ENCODE measurements at places on chromosomes 16 and 17.

DNA sequence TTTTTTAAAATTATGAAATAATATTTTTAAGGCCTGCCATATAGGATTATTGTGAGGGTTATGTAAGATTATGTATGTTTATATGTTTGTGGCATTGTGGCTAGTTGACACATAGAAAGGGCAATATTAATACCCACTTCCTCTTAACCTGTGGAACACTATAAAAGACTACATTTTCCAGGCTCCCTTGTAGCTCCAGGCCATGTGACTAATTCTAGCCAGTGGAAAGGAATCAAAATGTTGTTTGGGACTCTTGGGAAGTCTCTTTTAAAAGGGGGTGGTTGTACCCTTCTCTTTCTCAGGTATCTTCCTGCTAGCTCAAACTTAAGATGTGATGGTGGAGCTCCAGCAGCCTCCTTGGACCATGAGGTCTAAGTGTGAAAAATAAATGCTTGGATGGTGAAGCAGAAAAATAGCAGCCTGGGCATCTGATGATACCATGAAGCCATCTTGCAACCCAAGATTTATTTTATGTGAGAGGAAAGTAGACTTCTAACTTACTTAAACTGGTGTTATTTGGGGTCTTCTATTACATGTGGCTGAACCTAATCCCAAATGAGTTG lies 39.2 kb downstream of the TEKT5 start:
- no peak for DNase-seq
- H3K4me3 ChIP-seq: no peak overlapping the region
- H3K27ac ChIP-seq: no peak overlapping the region
- no peaks in the 10 kb centered on the region for H3K27me3 ChIP-seq
- no peaks in the 10 kb centered on the region for H3K4me1 ChIP-seq

DNA sequence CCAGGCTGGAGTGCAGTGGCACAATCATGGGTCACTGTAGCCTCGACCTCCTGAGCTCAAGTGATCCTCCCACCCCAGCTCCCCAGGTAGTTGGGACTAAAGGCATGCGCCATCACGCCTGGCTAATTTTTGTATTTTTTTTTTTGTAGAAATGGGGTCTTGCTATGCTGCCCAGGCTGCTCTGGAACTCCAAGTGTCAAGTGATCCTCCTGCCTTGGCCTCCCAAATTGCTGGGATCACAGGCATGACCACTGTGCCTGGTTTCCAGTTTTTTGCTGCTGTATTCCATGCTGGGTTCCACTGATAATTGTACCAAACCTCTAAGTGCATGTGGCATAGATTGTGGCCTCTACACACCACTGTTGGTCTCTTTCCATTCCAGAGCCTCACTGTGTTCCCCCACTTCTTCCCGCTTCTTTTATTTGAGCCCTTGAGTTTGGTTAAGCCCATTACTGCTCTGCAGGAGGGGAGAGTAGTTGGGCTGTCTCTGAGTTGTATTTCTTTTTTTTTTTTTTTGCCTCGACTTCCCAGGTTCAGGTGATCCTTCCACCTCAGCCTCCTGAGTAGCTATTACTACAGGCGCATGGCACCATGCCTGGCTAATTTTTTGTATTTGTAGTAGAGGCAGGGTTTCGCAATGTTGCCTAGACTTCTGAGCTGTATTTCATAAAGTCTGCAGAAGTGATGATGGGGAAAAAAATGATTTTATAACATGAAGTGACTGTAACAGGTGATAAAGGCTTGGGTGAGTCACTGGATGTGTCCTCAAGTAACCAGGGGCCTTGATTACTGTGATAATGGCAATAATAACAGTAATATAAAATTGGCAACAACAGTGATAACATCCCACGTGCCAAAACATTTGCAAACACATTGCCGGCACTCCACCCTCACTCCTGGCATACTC lies 30.0 kb downstream of the EEF2K start:
- H3K36me3 ChIP-seq: peaks cover 45% of the 10 kb centered on the region
- H3K27me3 ChIP-seq: no peaks in the 10 kb centered on the region
- DNase-seq: no peak
- no peak overlapping the region for H3K27ac ChIP-seq
- peaks cover 41% of the 10 kb centered on the region for H3K4me1 ChIP-seq
- no peak overlapping the region for H3K4me3 ChIP-seq

GRCh38 chr17:35786941-35787432 lies 8.5 kb downstream of the MMP28 start:
- no peaks in the 10 kb centered on the region for H3K36me3 ChIP-seq
- DNase-seq: no peak
- no peak overlapping the region for H3K4me3 ChIP-seq

GRCh38 chr17:56111706-56112485 lies 41.4 kb upstream of the ANKFN1 start:
- H3K36me3 ChIP-seq: no peaks in the 10 kb centered on the region
- no peaks in the 10 kb centered on the region for H3K4me1 ChIP-seq
- no peak for DNase-seq
- H3K4me3 ChIP-seq: no peak overlapping the region
- H3K27ac ChIP-seq: no peak overlapping the region
- peaks cover 2% of the 10 kb centered on the region for H3K27me3 ChIP-seq

- H3K27ac ChIP-seq: peak overlapping the region; percentile 99
- H3K4me1 ChIP-seq: peaks cover 45% of the 10 kb centered on the region
- peak overlapping the region; percentile 97 for H3K4me3 ChIP-seq
- peak; percentile 84 for DNase-seq
Measured at GRCh38 chr17:79836972-79837887, 2.0 kb downstream of the CBX4 start.

DNA sequence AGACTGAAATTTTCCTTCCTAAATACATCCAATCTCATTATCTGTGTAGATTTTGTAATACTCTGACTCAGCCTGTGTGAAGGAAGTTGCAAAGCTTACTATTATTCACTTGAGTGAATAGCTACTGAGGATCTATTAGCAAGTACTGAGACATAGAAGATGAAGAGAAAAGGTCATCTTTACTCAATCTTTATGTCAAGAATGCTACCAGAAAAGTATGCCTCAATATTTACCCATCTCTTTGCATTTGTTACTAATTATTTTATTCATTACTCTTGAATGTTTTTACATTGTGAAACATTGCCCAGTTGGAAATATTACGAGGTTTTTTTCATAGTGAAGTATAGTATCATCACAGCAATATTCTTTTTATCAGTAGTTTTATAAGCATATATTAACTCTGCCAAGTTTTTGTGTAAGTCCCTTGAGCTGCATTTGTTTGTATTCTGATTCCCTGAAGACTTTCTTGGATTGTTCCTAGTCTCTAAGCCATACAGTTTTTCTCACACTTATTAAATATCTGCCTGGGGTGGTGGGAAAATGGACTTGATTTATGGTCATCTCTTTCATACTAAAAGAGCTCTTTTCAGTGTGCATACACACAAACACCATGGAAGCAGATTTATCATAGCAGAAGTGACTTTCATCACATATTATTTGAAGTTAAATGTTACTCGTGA lies 110.4 kb downstream of the MRTFB start:
- no peak overlapping the region for H3K4me3 ChIP-seq
- H3K36me3 ChIP-seq: no peaks in the 10 kb centered on the region
- no peak overlapping the region for H3K27ac ChIP-seq
- no peaks in the 10 kb centered on the region for H3K27me3 ChIP-seq

- peaks cover 39% of the 10 kb centered on the region for H3K36me3 ChIP-seq
- H3K27ac ChIP-seq: no peak overlapping the region
- H3K27me3 ChIP-seq: no peaks in the 10 kb centered on the region
- DNase-seq: no peak
Measured at GRCh38 chr17:67557921-67558320, 159.8 kb upstream of the NOL11 start.

GRCh38 chr16:84033251-84034195 lies 9.1 kb downstream of the SLC38A8 start:
- H3K4me3 ChIP-seq: no peak overlapping the region
- DNase-seq: no peak
- H3K4me1 ChIP-seq: peaks cover 18% of the 10 kb centered on the region
- no peak overlapping the region for H3K27ac ChIP-seq
- H3K36me3 ChIP-seq: no peaks in the 10 kb centered on the region
- peaks cover 13% of the 10 kb centered on the region for H3K27me3 ChIP-seq

DNA sequence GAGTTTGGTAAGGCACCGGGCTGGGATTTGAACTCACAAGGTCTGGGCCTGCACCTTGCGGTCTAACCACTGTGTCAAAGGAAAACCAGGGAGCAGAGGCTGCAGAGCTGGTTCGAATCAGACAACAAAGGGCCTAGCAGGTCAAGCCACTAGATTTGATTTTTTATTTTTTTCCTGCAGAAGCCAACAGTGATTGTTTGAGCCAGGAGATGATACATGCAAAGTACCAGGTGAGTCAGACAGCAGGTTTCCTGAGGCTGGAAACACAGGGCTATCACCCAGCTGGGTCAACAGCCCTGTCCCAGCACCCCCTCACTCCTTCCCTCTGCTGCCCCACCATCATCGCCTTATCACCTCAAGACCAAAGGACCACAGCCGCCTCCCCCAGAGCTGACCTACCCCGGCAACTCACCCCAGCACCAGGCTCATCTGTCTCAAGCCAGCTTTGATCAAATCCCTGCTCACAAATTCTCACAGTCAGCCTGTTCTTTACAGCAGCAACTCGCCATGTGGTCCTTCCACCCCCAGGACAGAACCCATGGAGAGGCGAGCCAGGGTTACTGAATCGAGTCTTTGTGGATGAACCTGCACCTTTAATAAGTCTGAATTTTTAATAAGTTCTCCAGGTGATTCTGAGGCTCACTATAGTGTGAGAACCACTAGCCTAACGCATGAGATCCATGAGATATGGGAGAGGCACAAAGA lies 13.0 kb upstream of the KRT19 start:
- H3K36me3 ChIP-seq: no peaks in the 10 kb centered on the region
- no peak overlapping the region for H3K4me3 ChIP-seq
- peaks cover 4% of the 10 kb centered on the region for H3K27me3 ChIP-seq
- no peak overlapping the region for H3K27ac ChIP-seq
- H3K4me1 ChIP-seq: no peaks in the 10 kb centered on the region
- no peak for DNase-seq

DNA sequence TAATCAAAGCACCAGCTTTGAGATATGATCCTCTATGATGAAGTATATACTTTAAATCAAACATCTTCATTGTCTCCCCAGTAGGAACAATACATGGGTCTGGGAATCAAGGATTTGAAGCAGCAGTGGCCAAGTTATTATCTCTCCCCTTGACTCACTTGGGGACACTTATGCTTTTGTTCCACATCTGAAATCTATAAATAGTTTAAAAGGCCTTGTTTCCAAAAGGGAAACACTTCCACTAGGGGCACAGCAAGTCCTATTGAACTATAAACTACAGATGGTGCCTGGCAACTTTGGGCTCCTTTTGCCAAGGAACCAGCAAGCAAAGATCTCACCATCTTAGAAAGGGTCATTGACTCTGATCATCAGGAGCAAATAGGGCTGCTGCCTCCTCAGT lies 16.0 kb upstream of the CEP112 start:
- no peak overlapping the region for H3K4me3 ChIP-seq
- H3K4me1 ChIP-seq: no peaks in the 10 kb centered on the region
- H3K36me3 ChIP-seq: no peaks in the 10 kb centered on the region
- no peak for DNase-seq

DNA sequence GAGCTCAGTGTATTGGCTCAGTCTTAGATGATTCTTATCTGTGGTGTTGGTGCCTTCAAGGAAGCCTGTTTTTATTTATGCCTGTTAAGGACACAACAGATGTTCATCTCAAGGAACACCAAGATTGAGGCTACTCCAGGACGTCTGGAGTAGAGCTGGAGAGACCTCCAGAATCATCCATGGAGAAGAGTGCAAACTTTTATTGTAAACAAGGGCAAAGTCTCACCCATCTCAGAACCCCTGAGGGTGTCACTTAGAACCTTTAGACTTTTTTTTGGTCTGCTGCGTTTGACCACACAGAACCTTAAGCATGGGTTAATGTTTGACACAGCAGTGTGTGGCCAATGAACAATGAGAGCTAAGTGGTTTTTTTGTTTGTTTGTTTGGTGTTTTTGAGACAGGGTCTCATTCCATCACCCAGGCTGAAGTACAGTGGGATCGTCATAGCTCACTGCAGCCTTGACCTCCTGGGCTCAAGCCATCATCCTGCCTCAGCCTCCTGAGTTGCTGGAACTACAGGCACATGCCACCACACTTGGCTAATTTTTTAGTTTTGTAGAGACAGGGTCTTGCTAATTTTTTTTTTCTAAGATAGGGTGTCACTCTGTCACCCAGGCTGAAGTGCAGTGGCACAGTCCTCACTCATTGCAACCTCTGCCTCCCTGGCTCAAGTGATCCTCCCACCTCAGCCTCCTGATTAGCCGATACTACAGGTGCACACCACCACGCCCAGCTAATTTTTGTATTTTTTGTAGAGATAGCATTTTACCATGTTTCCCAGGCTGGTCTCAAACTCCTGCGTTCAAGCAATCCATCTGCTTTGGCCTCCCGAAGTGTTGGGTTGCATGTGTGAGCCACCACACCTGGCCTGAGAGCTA lies 16.3 kb downstream of the SLC47A1 start:
- no peak overlapping the region for H3K27ac ChIP-seq
- no peaks in the 10 kb centered on the region for H3K36me3 ChIP-seq
- no peaks in the 10 kb centered on the region for H3K4me1 ChIP-seq
- peaks cover 4% of the 10 kb centered on the region for H3K27me3 ChIP-seq
- no peak for DNase-seq

- peaks cover 50% of the 10 kb centered on the region for H3K36me3 ChIP-seq
- DNase-seq: no peak
- H3K4me1 ChIP-seq: no peaks in the 10 kb centered on the region
- H3K27ac ChIP-seq: no peak overlapping the region
- no peaks in the 10 kb centered on the region for H3K27me3 ChIP-seq
Measured at GRCh38 chr17:18300725-18301480, 13.9 kb downstream of the TOP3A start.

DNA sequence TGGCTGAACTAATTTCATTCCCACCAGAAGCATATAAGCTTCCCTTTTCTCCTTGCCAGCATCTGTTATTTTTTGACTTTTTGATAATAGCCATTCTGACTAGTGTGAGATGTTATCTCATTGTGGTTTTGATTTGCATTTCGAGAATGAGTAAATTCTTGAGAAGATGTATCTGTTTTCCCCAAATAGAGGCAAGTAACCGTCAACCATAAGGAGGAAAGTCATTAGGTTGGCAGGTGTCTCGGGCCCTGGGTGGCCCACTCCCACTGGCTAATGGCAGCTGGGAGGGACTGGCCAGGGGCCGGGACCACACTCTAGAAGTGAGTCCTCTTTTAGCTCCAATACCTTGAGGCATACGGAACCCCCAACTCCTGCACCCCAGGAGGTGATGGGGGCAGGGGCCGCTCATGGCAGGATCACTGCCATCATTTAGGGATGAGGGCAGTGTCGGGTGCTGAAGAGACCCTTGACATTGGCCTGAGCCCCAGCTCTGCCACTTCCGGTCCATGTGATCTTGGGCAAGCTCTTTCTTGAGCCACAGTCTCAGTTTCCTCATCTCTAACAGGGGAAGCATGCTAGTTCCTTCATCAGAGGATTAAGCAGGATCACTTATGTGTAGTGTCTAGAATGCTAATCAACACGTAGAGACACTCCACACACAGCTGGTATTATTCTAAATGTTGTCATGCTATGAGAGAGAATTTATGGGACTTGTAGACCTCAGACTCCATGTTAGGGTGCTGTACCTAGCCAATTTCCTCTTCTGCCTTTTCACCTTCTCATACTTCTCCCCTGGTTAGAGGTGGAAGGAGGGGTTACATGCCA lies 44.3 kb downstream of the RGS9 start:
- peaks cover 8% of the 10 kb centered on the region for H3K36me3 ChIP-seq
- no peak overlapping the region for H3K4me3 ChIP-seq
- H3K27me3 ChIP-seq: no peaks in the 10 kb centered on the region
- peak overlapping the region; percentile 82 for H3K27ac ChIP-seq

- H3K4me1 ChIP-seq: peaks cover 3% of the 10 kb centered on the region
- H3K36me3 ChIP-seq: peaks cover 18% of the 10 kb centered on the region
- no peak overlapping the region for H3K4me3 ChIP-seq
- no peaks in the 10 kb centered on the region for H3K27me3 ChIP-seq
- no peak overlapping the region for H3K27ac ChIP-seq
Measured at GRCh38 chr17:29252101-29252791, 5.6 kb downstream of the CRYBA1 start.
